ENCODE measurements at places on chromosomes 7 and 10. TPM values are rescaled to one million over a fixed set of nuclear protein-coding genes. Genes with fewer than 3 reads are reported as not detected.
A peak's percentile ranks its signal among the peaks of the same experiment; 100 is the strongest.

GRCh38 chr10:77405771-77406241 lies 231.8 kb downstream of the KCNMA1 start:
- peak; percentile 68 for DNase-seq

GRCh38 chr10:119177708-119178371 lies 772 bp downstream of the PRDX3 start:
- DNase-seq: no peak

DNA sequence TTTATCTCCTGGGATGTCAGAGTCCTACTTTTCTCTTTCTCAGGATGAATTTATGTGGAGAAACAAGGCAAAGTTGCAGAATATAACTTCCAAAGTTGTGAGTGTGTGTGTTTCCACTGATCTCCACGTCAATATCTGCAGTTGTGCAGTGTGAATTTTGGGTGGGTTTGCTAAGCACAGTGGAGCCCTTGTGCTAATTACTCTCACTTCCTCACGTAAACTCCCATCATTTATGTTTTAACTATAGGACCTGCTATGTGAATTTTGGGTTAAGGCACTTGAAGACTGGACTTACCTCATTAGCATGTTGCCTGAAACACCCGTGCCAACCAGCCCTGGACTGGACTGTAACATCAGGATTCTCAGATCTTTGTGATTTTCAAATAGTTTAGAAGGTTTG lies 51.9 kb upstream of the NPVF start:
- DNase-seq: no peak

DNA sequence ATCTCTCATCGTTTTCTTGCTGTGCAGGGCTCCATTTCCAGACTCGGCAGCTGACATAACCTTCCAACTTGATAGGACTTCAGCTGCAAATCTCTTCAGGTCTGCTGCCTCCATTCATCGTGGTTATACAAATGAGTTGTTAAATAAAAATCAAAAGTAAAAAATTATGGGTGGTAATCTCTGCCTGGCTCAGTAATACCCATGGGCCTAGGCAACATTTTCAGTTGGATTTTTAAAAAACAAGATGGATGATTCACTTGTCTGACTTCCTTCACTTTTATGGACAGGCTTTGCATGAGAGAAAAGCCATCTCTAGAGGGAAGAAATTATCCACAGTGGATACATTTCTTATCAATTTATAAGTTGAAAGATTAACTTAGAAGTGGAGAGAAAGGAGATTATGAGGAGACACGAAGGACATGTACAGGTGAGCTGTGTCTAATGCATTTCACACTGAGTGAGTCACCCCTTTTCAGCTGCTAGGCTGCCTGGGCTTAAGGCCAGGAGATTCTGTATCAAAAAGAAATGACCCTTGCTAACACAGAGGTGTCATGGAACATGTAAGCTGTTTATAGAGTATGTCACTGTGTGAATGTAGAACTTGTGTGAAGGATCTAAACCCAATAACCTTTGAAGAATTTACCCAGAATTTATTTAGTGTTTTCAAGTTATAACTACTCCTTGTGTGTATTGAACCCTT lies 495.1 kb downstream of the AUTS2 start:
- DNase-seq: no peak

DNA sequence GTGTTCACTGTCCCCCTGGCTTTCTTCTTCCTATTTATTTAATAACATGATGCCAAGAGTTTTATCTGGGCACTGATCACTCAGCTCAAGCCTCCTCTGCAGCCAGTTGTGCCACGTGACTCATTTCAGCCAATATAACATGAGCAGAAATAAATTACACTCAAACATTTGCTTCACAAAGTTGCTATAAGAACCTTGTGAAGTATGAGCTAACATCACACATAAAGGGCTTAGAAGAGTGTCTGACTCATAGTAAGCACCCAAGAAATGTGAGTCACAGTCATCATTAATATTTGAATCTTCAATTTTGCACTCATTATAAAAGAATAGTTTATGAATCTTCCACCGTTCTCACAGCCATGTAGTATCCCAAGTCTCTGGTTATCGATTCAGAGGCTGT lies 414.6 kb upstream of the NPVF start:
- DNase-seq: no peak

DNA sequence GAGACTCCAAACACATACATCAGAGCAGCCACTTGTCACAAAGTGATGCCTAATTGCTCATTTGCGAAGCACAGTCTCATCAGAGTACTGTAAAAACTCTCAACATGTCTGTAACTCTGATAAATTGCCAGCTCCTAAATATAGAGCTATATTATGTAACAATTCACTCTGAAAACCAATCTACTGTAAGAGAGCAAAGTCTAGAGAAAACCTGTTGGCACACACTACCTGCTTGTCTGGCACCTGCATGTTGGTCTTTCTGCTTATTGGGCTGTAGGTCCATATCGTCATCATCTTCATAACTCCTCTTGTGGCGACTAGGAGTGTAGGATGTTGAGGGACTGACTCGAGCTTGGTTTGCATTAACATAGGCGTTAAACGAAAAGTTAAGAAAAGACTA lies 19.8 kb downstream of the MCMBP start:
- no peak for DNase-seq

DNA sequence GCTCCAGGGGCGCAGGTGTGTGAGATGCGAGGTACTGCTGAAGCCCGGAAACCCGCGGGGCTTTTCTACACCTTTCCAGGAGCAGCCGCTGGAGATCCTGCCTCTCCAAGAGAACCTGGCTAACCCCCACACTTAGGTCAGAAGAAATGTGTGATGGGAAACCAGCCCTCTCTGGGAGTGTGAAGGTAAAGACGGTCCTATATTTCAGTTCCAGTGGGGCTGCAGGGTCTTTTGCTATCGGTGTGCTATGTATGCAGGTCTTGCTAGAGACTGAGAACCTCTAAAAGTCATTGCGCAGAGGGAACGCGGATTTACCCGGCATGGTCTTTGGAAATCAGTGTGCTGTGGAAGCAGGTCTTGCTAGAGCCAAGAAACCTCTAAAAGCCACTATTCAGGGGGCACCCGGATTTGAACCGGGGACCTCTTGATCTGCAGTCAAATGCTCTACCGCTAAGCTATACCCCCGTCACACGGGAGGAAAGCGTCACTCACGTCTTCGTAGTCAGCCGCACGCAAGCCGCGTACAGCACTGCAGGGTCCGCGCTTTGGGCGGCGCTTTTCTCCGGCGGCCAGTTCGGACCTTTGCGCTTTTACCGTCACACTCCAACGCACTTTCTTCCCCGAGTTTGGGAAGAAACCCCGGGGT lies 46.0 kb downstream of the ZNF777 start:
- DNase-seq: peak; percentile 72

- peak; percentile 23 for DNase-seq
Measured at GRCh38 chr10:132001238-132001972, 19.7 kb upstream of the BNIP3 start.

GRCh38 chr7:28813243-28813962 lies 144.7 kb downstream of the TRIL start:
- DNase-seq: no peak

- DNase-seq: no peak
Measured at GRCh38 chr10:33799944-33800323, 465.5 kb upstream of the NRP1 start.

- no peak for DNase-seq
Measured at GRCh38 chr10:65742906-65743305, 1182.9 kb upstream of the LRRTM3 start.

DNA sequence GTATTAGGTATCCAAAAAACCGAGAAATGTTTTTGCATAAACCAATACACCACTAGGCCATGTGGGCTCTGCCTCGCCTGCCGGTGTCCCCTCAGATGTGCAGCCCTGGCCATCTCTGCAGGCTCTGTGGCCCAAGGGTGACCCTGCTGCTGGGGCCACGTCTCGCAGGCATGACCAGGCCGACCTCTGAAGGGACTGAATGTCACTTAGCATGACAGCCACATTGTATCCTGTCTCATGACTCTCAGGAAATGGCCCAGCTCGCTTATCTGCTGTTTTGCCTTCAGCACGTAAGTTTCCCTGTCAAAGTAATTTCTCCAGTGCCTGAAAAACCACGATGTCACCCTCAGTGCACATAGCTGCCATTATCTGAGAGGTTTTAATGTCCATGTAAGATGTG lies 49.5 kb upstream of the ZNF32 start:
- DNase-seq: no peak

DNA sequence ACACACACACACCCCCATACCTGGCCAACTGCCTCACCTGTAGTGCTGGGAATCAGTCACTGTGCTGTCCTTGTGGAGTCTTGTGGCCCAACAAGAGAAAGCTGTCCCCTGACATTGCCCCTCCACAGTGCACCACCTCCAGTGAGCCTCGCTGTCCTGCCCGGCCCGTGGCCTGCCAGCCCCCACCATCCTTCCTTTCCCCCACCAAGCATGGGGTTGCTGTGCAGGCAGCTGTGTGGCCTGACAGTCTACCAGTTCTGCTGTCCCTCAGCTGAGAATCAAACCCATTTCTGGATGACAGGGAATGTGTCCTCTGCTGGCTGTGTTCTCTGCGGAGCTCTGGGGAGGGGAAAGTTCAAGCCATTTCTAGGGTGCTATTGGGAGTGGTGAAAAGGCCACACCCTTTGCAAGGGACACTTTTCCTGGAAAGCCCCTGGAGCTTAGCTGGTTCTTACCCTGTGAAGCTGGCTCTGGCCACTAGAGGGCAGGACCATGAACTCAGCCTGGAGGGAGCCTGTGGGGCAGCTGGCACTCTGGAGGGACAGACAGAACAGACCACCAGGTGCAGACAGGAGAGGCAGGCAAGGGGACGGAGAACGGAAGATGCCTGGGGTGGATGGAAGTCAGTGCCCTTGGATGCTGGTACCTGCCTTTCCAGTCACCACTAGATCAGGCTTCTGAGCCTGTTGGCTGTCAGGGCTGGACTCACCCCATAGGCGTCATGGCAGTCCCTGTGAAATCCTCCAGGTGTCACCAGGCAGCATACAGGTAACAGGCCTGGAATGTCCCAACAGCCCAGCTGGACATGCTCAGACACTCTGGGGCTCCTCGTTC lies 10.5 kb upstream of the MTPAP start:
- DNase-seq: peak; percentile 76

DNA sequence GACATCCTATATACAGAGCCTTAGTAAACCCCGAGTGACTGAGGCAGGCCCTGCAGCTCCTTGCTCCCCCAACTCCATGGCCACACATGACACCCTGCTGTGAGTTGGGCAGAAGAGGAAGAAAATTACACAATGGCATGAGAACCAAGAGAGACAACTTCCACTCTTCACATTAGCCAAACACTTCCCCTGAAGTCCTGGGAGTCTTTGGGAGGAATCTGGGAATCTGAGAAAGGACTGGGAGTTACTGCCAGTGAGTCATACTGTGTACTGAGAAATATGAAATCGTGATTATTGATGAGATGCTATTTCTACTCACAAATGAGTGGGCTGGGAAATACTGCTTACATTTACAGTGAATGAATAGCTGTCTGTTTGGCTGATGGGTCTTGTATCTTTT lies 116.6 kb downstream of the SPAG6 start:
- DNase-seq: no peak

DNA sequence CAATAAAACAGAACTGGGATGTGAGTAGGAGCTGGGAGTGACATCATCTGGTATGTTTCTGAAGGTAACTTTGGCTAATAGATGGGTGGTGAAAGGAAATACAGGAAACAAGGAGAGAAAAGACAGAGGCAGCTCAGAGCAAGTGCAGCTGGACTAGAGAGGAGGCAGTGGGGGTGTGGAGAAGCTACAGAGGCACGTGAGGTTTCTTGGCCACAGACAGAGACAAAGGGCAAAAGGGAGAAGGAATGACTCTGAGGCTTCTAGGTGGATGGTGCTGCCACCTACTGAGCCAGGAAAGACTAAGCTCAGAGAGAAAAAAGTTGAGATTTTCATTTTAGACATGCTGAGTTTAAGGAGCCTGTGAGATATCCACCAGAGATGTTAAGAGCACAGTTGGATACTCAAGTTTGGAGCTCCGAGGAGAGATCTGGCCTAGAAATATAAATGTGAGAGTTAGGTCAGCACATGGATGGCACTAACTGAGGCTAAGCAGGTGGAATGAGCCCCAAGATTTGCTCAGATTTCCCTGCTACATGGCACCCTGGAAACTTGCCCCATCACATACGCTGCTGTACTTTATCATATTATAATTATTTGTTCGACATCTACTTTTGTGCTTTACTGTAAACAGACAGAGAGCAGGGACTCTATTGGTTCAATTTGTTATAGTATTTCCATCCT lies 293.0 kb upstream of the IMMP2L start:
- DNase-seq: peak; percentile 86

DNA sequence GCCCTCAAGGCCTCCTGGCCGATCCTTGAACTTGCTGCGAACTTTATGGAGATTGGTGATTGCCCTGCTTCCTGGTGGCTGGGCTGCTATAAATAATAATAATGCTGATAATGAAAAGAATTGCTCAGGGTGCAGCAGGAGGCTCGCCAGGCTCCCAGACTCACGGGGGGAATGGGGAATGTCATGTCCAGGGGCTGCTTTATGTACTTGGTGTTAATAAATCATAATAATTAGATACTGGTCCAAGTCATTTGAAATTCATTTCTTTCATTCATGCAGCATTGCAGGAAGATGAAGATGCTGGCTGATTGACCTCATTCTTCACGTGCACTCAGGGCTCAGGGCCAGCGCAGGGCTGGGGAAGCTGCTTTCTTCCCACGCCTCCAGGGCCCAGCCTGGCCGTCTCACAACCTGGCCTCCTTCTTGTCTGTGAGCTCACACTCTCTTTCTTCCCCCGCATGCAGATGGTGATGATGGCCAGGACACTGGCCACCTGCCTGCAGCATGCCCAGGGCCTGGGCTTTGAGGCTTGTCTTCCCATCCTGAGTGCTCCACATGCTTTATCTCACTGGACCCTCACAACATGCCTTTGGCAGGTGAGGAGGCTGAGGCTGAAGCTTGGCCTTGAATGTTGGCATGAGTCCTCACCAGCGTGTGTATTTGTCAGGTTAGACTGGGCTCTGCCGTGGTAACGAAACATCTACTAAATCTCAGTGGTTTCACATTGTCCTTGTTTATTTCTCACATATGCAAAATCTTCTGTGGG lies 138.4 kb upstream of the TNS3 start:
- no peak for DNase-seq

DNA sequence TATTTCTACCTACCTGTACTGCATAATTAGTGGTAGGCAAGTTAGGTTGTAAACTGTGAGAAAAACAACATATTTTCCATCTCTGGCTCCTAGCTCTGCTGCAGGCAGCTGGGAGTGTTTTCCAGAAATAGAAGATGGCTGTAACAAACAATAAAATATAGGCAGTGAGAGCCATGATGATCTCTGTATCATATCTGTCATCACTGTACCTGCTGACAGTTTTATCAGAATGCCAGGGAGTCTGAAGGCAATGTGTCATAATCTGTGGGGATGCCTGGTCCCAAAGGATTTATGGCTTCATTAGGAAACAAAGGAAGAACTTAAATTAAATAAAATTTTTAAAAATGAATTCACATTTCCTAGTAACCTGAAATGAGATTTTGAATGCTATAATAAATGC lies 160.9 kb upstream of the SMIM30 start:
- DNase-seq: no peak

- no peak for DNase-seq
Measured at GRCh38 chr10:132359305-132360040, 27.5 kb downstream of the LRRC27 start.

- DNase-seq: peak; percentile 50
Measured at GRCh38 chr7:131574741-131575140, 18.3 kb upstream of the PODXL start.

Gene ACTL6B
- total RNA-seq: not detected

Gene PCDH15
- not detected for total RNA-seq

Gene ADARB2
- not detected for total RNA-seq

Gene PNLIPRP1
- total RNA-seq: not detected

Gene AGAP4
- 2.8 TPM for total RNA-seq

Gene SYT15
- total RNA-seq: 0.51 TPM

Gene ZWINT
- 28.8 TPM for total RNA-seq

Gene TAS2R4
- total RNA-seq: 0.42 TPM

Gene STEAP1B
- total RNA-seq: 24.5 TPM

Gene OPALIN
- not detected for total RNA-seq

Gene NPY
- not detected for total RNA-seq

All from dermis blood vessel endothelial cell (primary cell).